ENCODE measurements at places on chromosomes 5 and 9.

DNA sequence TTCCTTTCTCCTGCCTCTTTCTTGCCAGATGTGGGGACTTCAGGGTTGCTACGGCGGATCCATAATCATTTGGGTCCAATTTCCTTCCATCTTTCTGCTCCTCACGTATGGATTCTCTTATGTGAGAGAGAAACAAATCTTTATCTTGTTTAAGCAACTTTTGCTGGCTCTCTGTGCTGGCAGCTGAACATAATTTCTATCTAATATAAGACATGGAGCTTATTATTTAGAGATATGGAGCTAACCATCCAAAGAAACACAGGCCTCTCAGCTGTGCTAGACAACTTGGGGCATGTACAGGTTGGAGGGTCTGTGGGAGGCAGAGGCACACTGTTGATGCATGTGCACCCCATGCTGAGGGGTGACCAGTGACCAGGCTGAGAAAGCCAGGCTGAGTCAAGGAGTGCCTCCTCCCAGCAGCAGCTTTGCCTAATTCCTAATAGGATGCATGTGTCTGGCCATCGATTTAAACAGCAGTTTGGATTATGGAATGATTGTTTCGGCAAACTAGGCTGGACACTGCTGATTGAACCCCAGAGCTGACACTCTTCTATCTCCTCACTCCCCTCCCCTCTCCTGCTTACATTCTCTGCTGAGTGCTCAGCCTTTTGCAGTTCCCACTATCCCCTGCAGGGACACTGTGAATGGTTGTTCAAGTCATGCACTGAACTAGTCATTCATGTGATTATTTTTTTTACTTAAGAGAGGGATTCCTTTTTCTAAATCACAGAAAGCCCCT is 195.8 kb downstream of the ERCC6L2 start:
- DNase-seq = no peak

DNA sequence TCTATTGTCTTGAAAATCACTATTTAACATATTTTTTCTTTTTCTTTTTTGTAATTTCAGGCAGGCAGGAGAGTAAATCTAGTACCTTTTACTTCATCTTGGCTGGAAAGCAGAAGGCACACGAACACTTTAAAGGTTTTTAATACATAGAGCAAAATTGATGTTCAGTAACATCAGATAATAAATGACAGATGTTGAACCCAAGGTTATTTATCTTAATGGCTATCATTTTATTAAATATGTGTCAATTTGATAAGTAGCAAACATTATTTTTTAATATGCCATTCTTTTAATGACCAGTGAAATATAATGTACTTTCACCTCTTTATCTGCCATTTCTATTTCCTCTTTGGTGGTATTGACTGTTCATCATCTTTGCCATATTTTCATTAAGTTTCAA is 381.2 kb downstream of the ARHGEF28 start:
- no peak for DNase-seq

GRCh38 chr5:139512786-139513390 is 30.3 kb upstream of the STING1 start:
- no peak for DNase-seq

DNA sequence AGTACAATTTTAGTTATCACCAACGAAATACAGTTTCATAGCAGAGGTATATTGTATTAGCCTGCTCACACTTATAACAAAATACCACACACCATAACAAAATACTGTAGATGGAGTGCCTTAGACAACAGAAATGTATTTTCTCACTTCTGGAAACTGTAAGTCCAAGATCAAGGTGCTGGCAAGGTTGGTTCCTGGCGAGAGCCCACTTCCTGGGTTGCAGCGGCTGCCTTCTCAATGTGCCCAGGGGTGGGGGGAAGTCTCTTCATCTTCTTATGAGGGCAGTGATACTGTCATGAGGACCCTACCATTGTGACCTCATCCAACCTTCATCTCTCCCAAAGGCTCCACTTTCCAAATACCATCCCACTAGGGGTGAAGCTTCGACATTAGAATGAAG is 30.5 kb upstream of the GADD45G start:
- DNase-seq = no peak

DNA sequence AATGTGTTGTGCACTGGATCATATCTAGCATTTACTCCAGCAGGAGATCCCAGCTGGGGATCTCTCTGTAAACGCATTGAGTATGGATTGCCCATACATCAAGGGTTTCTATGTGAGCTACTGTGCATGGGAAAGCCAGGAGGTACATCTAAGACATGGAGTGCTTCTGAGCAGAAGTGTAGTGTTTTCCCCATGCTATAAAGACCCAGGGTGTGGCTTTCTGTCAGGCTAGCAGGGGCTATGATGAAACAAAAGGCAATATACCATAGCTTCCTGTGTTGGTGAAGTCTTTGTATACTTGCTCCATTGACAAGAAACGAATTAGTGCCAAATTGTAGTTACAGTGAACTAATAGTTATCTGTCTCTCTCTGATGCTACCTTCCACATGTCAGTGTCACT is 329.3 kb upstream of the TLE4 start:
- DNase-seq = no peak

GRCh38 chr9:133967024-133967741 is 24.9 kb downstream of the VAV2 start:
- DNase-seq = no peak

DNA sequence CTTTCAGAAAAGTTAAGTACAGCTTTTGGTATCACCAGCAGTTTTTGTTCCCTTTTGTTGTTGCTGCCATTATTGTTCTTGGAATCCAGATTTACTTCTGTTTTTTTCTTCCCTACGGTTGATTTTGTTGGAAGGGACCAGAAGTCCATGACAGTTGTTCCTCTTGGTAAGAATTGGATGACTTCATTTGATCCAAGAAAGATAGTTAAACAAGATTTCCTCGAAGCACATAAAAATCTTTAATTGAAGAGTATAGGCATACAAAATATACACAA is 65.4 kb downstream of the CDC42SE2 start:
- DNase-seq = no peak

DNA sequence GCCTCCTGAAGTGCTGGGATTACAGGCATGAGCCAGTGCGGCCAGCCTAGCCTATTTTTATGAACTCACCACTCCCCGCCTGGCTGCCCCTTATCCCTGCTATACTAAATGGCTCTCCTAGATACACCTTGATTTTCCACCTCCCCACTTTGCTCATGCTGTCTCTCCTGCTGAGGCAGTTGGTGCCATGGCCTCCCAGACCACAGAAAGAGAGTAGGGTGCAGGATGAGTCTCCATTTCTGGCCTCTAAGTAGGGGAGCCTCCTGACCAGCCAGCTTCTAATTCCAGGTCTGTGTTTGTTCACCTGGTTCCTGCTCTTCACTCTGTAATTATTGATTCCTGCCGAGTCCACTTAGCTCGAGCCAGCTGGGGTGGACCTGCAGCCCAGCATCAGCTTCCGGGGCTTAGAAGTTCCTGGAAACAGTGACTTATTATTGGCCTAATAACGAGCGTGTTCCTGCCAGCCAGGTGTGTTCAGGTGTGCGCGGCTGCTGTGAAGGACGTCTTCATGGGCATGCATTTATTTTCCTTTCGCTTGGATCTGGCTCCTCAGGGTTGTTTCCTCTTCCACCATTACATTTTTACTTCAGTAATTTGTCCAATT is 34.0 kb downstream of the ZNF618 start:
- DNase-seq = no peak

DNA sequence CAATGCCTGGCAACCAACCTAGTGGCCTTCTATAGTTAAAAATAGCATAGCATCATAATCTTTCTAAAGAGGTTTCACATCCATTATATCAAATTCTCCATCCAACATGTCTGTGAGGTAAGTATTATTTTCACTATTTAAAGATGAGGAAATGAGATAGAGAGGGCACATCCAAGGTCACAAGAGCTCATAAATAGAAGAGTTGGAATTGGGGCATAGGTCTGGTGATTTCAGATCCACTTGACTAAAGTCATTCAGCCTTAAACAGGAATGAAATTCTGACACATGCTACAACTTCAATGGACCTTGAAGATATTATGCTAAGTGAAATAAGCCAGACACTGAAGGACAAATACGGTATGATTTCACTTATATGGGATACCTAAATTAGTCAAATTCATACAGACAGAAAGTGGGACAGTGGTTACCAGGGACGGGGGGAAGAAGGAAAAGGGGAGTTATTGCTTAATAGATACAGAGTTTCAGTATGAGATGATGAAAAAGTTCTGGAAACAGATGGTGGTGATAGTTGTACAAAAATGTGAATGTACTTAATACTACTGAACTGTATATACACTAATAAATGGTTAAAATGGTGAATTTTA is 259.6 kb upstream of the NR4A3 start:
- no peak for DNase-seq

DNA sequence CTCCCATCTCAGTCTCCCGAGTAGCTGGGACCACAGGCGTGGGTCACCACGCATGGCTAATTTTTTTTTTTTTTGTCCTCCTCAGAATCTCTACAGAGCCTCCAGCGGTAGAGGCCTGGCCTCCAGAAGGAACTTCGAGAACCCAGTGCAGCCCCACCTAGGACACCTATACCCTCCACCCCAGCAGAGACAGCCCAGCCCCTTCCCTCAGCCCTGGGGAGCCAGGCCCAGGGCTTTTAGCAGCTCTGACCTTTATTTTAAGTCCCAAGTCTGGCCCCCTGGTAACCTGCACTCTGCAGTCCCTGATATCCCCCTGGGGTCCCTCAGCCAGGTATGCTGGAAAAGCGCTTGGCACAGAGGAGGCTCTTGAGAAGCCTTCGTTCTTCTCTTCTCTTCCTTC is 5.2 kb downstream of the GLIPR2 start:
- peak; percentile 56 for DNase-seq

GRCh38 chr5:141483902-141484301 is 928 bp upstream of the PCDHGC4 start:
- DNase-seq = no peak

GRCh38 chr9:136587944-136588662 is 42.3 kb upstream of the NOTCH1 start:
- no peak for DNase-seq

DNA sequence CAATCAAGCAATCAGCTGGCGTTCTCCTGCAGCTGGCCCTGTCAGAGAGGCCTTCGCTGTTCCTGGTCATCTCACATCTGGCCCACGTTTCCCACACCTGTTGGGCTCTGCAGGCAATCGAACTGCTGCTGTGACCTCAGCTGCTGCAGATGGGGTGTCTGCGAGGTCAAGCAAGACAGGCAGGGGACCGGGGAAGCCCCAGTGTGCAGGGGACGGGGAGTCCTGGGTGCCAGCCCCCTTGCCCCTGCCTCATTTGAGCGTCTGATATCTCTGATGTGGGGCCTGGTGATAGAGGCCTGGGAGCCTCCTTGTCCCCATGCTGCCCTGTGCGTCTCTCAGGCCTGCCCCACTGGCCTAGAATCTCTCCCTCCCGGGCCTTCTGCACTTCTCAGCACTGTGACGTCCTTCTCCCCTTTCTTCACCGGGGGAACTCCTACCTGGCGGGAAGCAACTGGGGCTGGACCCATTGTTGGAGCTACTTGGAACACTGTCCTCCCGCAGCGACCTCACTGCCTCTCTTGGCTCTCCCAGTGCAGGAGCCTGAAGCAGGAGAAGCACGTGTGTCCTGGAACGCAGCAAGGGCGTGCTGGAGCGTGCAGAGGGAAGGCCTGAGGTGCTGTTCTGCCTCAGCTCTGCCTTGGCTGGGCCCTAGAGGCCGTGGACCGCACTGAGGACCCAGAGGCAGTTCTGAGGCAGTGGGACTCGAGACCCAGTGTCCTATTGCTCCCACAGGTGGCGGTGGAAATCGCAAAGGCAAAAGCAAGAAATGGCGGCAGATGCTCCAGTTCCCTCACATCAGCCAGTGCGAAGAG is 3.9 kb downstream of the GRK6 start:
- no peak for DNase-seq

- no peak for DNase-seq
These were observed 25.1 kb downstream of the IL7R start for GRCh38 chr5:35881758-35882157.

GRCh38 chr5:93247105-93247504 is 333.9 kb downstream of the NR2F1-AS1 start:
- DNase-seq = no peak

GRCh38 chr9:1046639-1047572 is 3.3 kb upstream of the DMRT2 start:
- DNase-seq = no peak

DNA sequence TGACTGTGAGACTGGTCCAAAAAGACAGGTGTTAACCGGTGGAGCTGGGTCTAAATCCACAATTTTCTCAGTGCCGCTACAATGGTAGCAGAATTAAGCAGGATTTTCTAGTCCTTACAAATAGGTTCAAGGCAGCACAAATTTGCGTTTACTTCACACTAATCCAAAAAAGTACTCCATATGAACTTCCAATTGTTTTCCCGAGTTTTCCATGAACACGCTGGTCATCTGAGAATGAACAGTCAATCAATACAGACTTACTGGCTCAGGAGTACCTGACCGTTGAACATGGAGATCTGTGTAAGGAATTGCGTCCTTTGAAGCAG is 709 bp downstream of the SLC35D2 start:
- no peak for DNase-seq

- DNase-seq = no peak
These were observed 52.4 kb upstream of the PWWP2A start for GRCh38 chr5:160171666-160172065.

GRCh38 chr5:83527722-83528438 is 56.3 kb downstream of the VCAN start:
- DNase-seq = no peak

GRCh38 chr5:115941051-115941675 is 21.1 kb upstream of the LVRN start:
- DNase-seq = no peak

- DNase-seq = no peak
These were observed 261.2 kb upstream of the CLINT1 start for GRCh38 chr5:158119961-158120723.

GRCh38 chr5:119996128-119996527 is 366.8 kb downstream of the FAM170A start:
- DNase-seq = no peak

DNA sequence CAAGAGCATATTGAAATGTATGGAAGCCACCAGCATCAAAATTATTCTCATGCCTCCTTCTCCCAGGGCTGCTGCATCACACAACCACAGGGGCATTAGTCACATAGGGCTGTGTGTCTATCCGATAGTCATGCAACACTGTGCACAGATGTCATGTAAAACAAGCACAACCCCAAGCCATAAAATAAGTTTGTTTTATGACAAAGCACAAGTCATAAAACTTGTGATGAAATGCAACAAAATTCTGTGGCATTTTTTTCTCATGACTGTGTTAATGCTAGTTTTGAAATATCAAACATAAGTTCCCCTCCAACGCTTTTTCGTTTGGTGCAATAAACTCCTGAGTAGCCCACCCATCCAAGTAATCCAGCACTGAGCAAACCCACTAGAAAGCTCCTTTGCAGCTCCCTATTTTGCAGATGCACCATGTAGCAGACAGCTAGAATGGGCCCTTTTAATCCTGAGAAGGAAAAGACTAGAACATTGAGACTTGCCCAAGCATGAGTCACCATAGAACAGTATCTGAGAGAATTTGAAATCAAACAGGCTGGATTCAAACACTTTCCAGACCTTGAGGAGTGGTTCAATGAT is 93.3 kb upstream of the ZNF366 start:
- DNase-seq = no peak

GRCh38 chr9:121968056-121968455 is 125.1 kb downstream of the TTLL11 start:
- DNase-seq = no peak

Measured in sigmoid colon (tissue), 7 donors.